ENCODE measurements at places on chromosomes 13 and 19.

- DNase-seq: no peak
These were observed 28.5 kb downstream of the GPC5 start for GRCh38 chr13:91426913-91427312.

DNA sequence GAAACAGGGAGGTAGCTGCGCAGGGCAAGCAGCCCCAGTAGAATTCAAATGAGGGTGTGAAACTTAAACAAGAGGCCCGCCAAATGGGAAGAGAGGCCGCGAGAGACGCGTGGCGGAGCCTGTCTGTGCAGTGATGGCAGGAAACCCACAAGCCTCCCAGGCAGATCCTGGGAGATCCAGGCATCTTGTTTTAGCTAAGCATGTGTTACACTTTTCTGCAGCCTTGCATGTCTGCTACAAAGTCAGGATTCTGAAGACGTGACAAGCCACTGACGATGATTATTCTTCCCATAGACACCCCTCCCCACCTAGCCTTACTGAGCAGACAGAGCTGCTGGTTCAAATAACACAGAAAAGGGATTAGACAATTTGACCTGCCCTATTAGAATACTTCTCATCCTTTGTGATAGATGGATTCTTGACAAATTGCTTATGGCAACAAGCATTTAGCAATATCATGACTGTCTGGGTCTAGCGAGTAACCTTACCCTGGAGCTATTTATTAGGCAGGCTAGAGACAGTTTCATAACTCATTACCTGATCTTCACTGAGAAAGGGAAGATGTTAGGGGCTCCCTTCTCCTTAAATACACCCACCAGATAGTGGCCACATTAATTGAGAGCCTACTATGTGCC lies 185.2 kb upstream of the IRS2 start:
- peak; percentile 21 for DNase-seq

DNA sequence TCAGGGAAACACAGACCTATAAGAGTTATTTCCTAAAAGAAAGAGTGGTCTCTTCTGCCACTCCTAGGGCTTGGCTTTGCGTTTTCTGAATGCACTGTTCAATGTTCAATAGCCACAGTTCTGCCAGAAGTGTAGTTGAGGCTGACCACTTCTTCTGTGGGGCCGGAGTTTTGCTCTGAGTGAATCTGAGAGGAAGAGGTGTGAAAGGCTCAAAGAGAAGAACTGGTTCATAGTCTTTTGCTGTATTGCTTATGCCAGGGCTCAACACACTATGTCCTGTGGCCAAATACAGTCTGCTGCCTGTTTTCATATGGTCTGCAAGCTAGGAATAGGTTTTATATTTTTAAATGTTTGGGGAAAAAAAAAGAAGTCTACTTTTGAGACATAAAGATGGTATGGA lies 128.2 kb downstream of the STOML3 start:
- DNase-seq: no peak

GRCh38 chr13:33727297-33728083 lies 90.5 kb upstream of the RFC3 start:
- no peak for DNase-seq

DNA sequence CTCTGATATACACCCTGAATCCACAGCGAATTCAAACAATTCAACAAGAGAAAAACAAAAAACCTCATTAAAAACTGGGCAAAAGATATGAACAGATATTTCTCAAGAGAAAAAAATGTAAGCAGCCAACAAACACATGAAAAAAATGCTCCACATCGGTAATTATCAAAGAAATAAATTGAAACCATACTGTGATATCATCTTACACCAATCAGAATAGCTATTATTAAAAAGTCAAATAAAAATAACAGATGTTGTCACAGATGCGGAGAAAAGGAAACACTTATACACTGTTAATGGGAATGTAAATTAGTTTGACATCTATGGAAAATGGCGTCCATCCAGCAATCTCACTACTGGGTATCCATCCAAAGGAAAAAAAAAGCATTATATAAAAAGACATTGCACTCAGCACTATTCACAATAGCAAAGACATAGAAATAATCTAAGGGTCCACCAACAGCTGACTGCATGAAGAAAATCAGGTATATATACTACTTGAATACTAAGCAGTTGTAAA lies 1495.0 kb upstream of the PCDH20 start:
- no peak for DNase-seq

DNA sequence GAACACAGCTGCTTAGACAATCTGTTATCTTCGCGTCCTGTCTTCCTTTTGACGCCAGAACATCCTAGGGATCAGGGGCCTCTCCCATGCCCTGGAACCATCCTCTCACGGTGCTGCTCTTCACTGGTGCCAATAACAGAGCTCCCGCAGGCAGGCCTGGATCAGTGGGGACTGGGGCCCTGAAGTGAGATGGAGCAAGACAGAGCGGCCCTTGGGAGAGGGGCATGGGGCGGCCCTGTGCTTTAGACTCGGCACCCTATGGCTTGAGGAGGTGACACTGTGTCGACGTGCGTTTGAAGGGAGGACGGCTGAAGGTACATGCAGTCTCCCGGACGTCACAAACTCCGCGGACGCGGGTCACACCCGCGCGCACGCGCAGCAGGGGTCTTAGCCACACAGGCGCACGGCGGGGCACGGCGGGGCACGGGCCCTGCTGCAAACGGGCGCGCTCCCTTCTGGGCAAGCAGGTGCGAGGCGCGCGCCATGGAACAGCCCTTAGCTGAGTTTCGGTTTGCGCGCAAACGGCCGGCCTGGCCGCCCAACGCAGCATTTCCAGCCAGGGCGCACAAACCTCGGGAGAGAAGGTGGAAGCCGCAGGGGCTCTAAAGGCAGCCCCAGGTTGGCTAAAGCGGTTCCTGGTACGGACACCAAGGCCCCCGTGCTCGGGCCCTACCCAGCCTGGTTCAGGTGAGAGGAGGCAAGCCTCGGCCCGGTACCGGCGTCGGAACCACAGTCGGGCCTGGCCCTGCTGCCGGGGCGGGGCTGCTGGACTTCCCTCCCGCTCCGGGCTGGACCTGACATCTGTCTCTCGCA lies 16.5 kb upstream of the RNF17 start:
- no peak for DNase-seq

DNA sequence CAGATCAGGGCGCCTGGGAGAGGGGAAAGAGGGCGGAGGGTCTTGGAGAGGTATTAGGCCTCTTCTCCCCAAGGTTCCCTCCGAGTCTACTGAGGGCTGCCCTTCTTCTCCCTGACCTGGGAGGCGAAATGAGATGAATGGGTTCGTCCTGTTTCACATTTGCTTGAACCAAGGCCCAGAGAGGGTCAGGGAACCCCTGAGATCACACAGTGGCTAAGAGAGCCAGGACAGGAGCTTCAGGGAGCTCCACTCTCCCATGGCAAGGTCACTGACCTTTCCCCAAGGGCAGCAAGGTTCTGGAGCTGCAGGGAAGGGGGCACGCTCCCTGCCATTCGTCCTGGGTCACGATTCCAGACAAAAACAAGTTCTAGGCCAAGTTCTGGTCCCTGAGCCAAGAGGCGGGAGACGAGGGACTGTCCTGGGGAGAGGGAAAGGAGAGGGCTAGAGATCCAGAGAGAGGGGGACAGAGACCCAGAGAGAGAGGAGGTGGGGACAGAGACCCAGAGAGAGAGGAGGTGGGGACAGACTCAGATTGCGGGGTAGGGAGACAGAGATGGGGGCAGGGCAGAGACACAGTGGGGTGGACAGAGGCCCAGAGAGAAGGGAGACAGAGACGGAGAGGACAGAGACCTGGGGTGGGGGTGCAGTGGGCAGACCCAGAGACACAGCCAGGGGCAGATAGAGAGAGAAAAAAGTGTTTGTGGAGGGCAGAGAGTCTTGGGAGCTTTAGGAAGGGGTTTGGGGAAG lies 541 bp downstream of the ASPDH start:
- no peak for DNase-seq

DNA sequence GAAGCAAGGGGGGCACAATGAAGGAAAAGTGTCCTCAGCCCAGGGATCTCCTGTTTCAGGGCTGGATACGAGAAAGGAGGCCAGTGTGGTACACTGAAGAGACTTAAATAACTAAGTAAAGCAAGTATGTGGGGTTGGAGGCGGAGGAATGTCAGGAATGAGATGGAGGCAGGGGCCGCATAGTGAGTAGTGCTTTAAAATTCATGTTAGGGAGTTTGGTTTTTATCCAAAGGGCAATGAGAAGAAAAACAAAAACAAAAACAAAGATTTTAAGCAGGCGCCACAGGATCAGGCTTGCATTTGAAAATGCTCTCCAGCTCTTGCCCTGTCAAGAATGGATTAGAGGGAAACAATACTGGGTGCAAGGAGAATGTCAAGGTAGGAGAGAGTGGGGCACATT lies 273.4 kb downstream of the DCLK1 start:
- DNase-seq: no peak

DNA sequence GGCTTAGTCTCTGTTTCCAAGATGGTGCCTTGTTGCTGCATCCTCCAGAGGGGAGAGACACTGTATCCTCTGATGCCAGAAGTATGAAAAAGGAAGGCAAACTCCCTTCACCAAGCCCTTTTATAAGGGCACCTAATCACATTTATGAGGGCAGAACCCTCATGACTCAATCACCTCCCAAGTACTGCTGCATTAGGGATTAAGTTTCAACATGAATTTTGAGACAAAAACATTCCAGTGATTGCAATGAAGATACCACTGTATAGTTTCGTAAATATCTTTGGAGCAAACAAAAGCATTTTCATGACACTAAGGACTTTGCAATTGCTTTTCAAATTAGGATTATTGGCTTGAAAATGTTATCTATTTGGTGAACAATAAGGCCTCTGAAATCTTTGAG lies 63.8 kb downstream of the RNF17 start:
- no peak for DNase-seq

- DNase-seq: no peak
These were observed 172.5 kb upstream of the SLITRK5 start for GRCh38 chr13:87498681-87499080.

DNA sequence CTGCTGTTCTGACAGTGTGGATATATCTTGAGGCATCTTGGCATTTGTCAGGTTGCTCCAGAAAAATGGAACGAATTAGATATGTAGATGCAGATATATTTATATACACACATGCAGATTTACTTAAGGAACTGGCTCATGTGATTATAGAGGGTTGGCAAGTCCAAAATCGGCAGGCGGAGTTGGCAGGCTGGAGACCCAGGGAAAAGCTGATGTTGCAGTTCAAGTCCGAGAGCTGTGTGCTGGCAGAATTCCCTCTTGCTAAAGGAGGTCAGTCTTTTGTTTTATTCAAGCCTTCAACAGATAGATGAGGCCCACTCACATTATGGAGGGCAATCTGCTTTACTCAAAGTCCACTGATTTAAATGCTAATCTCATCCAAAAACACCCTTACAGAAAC lies 24.4 kb upstream of the CSNK1A1L start:
- no peak for DNase-seq

DNA sequence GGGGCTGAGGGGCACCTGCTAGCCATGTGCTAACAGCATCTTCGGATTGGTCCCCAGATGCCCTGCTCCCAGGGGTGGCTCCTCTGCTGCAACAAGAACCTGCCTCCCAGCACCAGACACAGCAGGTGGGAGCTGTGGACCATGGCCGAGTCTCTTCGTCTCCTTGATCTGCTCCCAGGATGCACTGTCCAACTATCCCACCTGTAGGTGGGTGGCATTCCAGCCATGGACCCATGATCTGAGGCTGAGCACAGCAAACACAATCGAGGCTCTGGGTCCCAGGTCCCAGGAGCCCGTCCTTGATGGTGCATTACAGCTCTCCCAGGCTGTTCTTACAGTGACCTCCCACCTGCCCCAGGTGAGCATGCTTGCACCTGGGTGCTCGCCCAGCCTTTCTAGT lies 1.6 kb downstream of the ZNF837 start:
- no peak for DNase-seq

- DNase-seq: no peak
These were observed 83.3 kb downstream of the ERCC5 start for GRCh38 chr13:102928941-102929675.

GRCh38 chr13:32585550-32586079 lies 637 bp upstream of the PDS5B start:
- DNase-seq: no peak

- no peak for DNase-seq
These were observed 7.1 kb downstream of the SMG9 start for GRCh38 chr19:43747557-43748204.

DNA sequence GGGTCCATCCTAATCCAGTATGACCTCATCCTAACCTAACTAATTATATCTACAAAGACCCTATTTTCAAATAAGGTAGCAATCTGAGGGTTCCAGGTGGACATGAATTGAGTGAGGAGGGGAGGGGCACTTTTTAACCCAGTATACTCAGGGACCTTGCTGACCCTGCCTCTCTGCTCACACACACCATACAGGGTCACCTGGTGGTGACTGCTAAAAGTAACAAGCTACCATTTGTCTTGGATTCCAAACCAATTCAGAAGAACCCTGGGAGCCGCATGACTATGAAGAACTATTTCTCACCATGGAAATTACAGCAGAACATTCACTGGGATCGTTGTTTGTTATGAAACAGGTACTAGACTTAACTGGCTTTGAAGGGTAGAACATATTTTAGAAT lies 151.9 kb downstream of the LACC1 start:
- DNase-seq: no peak

DNA sequence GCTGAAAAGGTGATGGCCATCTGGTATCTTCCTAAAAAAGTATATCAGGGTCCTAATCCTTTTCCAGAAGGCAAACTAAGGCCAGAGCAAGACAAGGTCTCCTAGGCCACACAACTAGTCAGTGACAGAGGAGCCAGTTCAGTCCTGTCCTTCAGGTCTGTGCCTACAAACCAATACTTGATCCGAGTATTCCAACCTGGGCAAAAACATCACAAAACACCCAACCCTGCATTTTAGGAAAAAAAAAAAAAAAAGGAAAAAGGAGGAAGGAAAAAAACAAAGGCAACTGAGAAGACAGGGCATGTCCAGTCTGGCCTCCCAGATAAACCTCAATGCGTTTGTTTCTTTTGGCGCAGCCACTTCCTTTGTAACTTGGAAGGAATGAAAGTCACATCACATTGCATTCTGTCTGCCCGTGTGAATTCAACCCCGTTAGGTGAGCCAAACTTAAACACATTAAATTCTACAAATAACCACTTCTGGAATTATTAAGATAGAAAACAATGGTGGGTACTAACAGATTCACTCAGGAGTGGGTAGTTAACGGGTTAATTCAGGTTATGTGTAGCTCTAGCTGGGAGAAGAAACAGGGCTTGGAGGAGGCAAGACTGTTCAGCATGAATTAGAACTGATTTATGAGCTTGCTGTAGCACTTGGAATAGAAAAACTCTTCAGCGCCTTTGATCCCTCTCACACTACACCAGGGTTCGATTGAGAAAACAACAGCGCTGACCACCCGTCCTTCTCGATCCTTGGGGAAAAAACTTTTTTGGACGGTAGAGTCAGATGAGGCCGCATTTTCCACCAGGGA lies 43.0 kb upstream of the HNRNPA1L2 start:
- no peak for DNase-seq

- peak; percentile 47 for DNase-seq
These were observed 393.7 kb downstream of the GPC6 start for GRCh38 chr13:93620181-93620765.

GRCh38 chr19:2536461-2536860 lies 60.5 kb downstream of the GADD45B start:
- no peak for DNase-seq

DNA sequence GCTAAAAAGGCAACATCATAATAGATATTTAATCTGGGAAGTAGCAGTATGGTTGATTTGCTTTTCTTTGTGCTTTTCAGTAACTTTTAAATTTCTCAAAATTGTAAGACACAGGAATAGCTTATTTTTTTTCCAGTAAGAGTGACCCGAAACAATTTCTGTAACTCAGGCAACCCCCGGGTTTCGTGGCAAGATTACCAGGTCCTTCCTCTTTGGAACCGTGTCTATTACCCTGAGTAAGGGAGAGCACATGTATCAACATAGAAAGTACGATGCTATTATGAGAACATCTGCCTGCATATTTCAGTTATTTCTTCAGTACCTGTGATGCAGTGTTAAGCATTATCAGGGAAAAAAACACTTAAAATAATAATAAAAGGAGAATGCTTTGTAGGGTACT lies 64.1 kb downstream of the DOCK9 start:
- no peak for DNase-seq

All from GM04503 (cell line).